NCI-H526 treated with DMSO at 0.1 percent for 48 hours (cell line): ENCODE measurements at places on chromosomes 16 and 17.

- no peak for DNase-seq
These were observed 18.4 kb downstream of the BLMH start for GRCh38 chr17:30273373-30273772.

GRCh38 chr17:50689956-50690886, 17.5 kb downstream of the ANKRD40 start:
- no peak for DNase-seq

DNA sequence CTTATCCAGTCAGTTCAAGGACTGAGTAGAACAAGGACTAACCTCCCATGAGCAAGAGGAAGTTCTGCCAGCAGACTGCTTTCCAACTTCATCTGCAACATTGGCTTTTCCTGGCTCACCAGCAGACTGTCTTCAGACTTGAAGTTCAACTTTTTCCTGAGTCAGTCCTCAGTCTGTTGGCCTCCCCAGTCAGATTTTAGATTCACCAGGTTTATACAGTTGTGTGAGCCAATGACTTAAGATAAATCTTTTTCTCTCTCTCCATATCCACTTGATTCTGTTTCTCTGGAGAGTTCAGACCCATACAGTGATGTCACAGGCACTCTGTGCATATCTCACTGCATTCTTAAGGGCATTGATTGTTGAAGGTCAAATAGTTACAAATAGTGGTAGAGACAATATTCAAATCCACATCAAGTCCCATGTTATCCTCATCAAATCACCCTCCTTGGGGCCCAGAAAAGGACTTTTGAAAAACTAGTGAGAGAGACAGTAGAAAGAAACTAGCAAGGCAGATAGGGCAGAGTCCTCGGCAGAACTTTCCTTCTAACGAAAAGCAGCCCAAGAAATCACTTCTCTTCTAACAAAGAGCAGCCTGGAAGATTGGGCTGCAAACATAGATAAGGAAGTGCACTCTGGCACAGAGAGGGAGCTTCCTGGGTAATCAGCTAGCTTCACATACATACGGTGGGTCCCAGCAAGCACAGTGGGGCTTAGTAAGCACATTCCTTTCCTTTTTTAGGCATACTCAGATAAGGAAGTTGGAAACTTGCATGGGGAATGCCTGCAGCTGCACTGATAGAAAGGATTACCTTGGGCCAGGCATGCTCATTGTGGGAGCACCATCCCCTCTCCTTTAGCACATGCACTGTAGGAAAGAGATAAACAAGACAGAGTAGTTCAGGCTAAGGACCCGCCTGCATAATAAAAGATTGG, 132.3 kb upstream of the FAM20A start:
- no peak for DNase-seq

- DNase-seq, result no peak
These were observed 109.9 kb upstream of the CORO6 start for GRCh38 chr17:29732613-29733012.
